ENCODE measurements at places on chromosomes 2 and 18.
A peak's percentile ranks its signal among the peaks of the same experiment; 100 is the strongest.

DNA sequence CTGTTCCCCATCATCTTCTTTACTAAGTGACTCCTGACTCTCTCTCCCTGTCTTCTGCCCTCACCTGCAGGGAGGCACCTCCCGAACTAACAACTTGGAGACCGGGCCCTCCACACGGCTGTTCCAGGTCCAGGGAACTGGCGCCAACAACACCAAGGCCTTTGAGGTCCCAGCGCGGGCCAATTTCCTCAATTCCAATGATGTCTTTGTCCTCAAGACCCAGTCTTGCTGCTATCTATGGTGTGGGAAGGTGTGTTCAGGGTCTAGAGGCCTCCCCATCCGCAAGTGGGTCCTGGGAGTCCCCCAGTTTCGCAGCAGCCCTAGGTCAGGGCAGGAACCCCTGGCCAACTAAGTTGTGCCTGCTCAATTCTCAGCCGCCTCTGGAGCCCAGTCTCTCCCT, 15.5 kb downstream of the VIL1 start:
- no peak for DNase-seq

- DNase-seq, result peak; percentile 55
These were observed 935 bp upstream of the RAMP1 start for GRCh38 chr2:237858294-237859081.

DNA sequence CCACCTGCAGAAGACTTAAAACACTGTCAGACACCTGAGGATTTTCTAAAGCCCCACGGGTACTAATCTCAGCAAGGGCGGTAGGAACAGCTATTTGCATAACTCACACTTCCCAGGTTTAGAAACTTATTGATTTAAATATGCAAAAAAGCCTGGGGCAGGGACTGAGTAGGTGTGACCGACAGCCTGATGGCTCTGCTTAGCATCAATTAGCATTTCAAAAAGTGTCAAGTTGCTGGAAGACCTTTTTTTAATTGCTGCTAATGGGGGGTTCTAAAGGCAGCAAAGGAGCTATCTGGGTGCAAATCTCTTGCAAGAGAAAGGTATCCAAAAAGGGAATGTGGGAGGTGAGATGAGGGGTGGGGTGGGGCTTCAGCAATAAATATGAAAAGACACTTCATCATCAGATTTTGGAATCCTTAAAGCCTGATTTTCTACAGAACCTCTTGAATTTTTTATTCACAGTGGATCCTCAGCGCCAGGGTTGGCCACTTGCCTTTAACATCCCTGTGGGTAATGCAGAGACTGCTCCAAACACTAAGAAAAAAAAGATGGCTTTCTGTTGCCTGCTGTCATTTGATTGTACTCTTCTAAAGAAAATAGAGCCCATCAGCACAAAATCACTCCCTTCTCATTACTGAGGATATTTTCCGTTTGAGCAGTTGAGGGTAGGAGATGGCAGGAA, 121.1 kb upstream of the RMP24 start:
- DNase-seq, result no peak

GRCh38 chr2:163878718-163879117, 142.9 kb upstream of the FIGN start:
- no peak for DNase-seq

GRCh38 chr2:24616616-24617015, 125.6 kb downstream of the NCOA1 start:
- no peak for DNase-seq

Measured in activated T-cell treated with anti-CD3 and anti-CD28 coated beads, Interleukin-2, amount 50 U/mL, for 48 hours (primary cell).